ENCODE measurements at places on chromosomes 7 and 10.

GRCh38 chr10:77405771-77406241 is 231.8 kb downstream of the KCNMA1 start:
- DNase-seq: no peak

DNA sequence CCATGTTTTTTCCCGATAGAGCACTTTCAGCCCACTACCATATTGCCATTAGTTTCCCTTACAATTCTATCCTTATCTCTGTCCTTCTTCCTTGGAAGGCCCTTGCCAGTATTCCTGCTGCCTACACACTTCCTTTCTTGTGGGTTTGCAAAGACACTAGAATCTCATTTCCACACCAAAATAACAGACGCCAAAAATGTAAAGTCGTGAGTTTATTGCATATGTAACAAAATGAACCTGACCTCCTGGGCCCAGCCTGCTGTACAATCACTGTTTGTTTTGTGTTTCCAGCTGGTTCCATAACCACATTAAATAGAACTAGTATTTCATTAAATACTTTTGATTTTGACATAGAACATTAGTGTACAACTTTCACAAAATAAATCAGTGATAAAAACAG is 116.7 kb downstream of the SMURF1 start:
- DNase-seq: no peak

- DNase-seq: no peak
Observed at GRCh38 chr7:44697136-44698045, 51.3 kb upstream of the ZMIZ2 start.

GRCh38 chr7:36994456-36995112 is 270.3 kb upstream of the AOAH start:
- no peak for DNase-seq

DNA sequence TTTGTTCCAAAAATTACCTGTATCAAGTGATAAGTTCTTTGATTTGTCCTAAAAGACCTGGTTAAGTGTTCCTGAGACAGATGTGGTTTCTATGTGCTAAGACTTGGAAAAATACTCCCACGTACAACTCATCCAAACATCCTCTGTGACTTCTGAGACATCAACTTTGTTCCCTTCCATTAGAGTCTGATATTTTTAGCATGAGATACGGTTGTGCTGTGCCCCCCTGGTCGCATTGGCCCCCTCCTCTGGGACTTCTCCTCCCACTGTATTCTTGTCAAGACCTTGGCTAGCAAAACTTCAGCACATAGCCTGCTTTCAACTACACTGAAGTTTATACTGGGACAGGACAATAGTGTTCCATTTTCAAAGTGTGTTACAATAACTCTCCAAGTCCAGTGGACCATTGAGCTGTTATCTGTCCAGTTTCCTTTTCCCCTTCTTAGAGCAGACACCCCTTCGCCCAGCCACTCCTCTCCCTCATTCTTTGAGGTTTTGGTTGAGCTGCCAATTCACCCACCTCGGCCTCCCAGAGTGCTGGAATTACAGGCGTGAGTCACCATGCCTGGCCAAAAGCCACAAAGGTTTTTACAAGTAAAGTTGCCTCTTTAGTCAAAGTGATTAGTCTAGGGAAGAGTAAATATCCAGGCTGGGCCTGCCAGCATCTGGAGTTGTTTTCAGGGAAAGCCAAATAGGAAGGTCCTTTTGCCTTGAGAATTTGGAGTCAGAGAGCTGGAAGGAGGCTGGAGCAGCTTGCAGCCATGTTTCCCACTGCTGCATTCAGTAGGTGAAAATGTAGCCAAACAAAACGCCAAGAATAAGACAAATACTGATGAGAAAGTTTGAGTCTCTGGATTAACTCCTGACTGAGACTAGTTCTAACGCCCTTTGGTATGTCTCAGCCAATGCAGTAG is 17.8 kb upstream of the PDLIM1 start:
- no peak for DNase-seq

Data from activated CD4-positive, alpha-beta T cell treated with anti-CD3 and anti-CD28 coated beads for 24 hours (primary cell).